ENCODE measurements at places on chromosomes 2 and 18.

DNA sequence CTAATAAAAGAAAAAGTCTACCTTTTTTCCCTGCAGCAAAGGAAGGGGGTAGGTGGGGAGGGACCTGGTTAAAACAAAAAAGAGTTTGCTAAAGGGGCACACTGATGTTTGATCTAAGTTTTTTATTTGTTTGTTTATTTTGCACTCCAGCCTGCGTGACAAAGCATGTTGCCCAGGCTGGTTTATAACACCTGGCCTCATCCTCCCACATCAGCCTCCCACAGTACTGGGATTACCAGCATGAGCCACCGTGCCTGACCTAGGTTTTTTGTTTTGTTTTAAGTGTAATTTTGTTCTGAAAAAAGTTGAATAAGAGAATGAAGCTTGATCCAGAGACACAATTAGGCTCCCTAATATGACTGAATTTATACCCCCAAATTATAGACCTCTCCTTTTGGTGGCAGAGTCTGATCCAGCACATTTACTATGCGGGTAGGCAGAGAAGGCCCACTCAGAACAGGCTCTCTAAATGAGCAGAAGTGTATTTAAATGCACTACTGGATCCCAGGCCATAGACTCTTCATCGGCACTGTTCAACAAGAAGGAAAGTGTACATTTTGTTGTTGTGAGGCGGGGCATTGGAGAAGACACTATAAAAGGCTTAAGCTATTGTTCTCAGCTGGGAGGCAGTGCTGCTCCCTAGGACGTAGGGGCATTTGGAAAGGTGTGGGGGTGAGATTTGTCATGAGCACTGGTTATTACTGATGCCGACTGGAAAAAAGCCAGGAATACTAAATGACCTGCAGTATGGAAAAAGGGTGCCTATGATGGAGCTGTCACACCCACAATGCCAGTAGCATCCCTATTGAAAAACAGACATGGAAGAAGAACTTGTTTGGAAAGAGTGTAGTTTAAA lies 32.4 kb downstream of the MRPS9 start:
- DNase-seq = no peak

- DNase-seq = no peak
These were observed 48.2 kb downstream of the RNF138 start for GRCh38 chr18:32139835-32140283.

- DNase-seq = no peak
These were observed 450.4 kb upstream of the TCF4 start for GRCh38 chr18:56038171-56039030.

DNA sequence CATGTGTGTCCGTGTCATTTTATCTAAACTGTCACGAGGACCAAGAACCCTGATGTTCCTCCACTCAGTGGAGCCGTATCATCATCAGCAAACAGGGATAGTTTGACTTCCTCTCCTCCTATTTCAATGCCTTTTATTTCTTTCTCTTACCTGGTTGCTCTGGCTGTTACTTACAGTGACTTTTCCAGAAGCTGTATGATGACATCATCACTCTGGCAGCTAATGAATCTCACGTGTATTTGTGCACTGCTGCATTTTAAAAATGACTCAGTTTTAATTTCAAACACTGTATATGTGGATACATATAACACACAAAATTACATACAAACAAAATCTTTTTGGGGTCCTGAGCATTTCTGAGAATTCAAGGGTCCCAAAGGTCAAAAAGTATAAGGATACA lies 481.4 kb downstream of the CDH2 start:
- DNase-seq = no peak

DNA sequence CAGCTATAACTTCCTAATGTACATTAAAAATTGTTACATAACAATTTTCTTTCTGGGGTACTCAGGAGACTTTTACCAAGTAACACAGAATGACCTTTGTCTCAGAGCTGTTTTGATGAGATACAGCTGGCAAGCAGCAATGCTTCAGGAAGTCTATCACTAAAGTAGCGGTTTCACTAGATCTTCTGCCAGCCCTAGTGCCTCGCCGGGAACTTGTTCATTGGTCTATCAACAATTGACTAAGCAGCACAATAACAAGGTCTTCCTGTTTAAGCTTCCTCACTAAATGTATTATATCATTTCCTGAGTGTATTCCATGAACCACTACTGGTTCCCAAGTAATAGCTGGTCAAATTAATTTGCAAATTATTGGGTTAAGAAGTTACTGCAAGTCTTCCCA lies 69.2 kb downstream of the TRIP12 start:
- DNase-seq = no peak

GRCh38 chr18:79401494-79402208 lies 5.9 kb downstream of the NFATC1 start:
- no peak for DNase-seq

DNA sequence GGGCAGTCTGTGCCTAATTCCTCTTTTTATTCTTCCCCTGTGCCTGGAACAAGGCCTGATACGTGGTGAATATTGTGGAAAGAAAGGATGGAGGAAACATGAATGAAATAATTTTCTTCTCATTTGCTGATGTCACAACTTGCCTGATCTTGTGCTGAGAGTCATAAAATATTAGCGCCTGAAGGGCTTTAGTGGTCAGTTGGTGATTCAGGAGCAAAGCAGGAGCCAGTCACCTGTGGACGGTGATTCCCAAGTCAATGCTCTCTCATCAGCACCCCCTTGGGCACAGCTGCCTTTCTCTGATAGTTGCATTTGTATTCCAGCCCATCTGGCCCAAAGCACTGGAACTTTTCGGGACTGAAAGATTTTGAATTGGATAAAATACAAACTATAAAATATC lies 502.6 kb upstream of the RAB12 start:
- DNase-seq = no peak

DNA sequence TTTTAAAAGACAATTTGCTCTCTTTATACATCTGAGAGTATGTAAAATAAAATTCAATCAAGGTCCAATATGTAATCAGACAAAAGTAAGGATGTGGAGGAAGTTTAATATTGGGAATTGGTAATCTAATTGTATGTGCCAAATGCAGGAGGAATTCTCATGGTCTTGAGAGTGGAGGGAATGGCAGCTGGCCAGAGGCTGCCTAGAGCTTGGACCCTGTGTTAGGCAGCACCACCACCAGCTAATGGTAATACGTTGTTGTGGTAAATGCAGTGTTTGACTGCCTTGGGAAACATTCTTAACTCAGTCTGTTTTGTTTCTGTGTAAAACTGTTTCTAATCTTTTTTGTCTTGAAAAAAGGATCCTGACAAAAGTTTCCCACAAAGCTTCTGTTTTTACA lies 30.0 kb downstream of the GALNT1 start:
- no peak for DNase-seq

- DNase-seq = no peak
These were observed 40.4 kb upstream of the ARHGEF4 start for GRCh38 chr2:130796290-130796689.

- no peak for DNase-seq
These were observed 63.2 kb upstream of the IGFBP5 start for GRCh38 chr2:216758256-216759155.

GRCh38 chr2:26615860-26616705 lies 25.1 kb downstream of the CIB4 start:
- DNase-seq = peak; percentile 7

DNA sequence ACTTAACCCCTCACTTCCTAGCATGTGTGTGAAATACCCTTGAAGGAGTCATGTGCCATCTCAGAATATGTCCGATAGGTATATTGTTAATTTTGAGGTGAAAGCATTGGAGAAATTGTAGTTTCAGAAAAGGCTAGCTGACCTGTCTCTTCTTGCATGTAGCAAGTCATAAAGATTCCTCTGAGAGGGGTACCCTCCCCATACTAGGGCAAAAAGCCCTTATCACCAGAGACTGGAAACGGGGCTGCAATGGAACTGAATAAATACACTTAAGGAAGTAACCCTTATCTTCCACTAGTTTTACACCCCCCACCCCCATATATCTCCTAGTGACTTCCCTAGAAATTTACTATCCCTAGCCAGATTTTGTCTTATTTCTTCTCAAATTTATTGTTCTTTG lies 1.8 kb upstream of the SF3B6 start:
- DNase-seq = no peak

- DNase-seq = no peak
These were observed 105.6 kb upstream of the STK17B start for GRCh38 chr2:196277002-196277401.

GRCh38 chr18:2926528-2926927 lies 79.7 kb downstream of the EMILIN2 start:
- no peak for DNase-seq

GRCh38 chr2:161964160-161964559 lies 109.9 kb downstream of the DPP4 start:
- no peak for DNase-seq

GRCh38 chr18:10419420-10420103 lies 34.9 kb upstream of the APCDD1 start:
- no peak for DNase-seq

- DNase-seq = no peak
These were observed 58.9 kb downstream of the TRPM8 start for GRCh38 chr2:233976087-233976486.

- DNase-seq = no peak
These were observed 16.6 kb downstream of the DPP4 start for GRCh38 chr2:162057426-162057825.

DNA sequence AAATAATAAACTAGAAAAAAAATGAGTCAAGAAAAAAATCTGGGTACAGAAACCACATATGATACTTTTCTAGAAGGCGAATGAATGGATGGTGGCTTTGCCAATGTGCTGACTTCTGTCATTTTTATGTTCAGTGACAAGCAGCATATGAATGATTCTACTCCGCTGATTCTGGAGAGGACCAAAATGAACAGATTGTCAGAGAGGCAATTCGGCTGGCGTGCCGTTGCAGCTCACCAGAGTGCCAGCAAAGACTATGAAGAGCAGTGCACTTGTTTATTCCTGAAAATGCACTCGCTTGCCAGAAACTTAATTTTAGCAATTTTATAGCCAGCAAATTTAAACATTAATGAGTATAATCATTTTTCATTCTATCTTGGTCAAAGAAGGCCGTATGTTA lies 105.9 kb upstream of the NYAP2 start:
- no peak for DNase-seq

DNA sequence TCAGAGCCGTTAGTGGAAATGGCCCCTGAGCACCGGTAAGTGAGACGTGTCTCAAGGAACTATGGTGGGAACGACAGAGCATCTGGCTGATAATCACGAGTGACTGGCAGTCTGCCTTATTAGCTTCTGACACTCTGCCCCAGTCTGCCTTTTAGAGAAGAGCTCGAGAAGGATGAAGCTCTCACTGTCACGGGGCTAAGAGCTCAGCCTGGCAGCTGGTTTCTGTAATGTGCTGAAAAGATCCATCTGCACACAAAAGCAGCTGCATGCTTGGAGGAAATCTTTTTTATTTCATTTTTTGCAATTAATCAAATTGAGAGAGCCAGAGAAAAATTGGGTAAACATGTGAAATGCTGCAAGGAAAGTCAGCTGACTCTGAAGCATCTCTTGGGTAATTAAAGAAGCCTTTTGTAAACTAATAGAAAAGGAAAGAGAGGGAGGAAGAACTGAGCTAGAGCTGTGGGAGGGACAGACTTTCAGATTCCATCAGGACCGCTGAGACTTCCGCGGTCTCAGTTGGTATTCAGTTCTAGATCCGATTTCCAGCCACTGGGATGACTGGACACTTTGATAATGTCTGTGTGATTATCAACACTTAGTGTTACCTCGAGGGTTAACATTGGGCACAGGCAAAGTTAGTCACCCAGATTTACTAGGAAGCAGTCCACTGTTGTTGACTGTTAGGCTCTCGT lies 24.4 kb downstream of the MBP start:
- no peak for DNase-seq

- DNase-seq = no peak
These were observed 14.5 kb downstream of the SMAD2 start for GRCh38 chr18:47915930-47916329.

DNA sequence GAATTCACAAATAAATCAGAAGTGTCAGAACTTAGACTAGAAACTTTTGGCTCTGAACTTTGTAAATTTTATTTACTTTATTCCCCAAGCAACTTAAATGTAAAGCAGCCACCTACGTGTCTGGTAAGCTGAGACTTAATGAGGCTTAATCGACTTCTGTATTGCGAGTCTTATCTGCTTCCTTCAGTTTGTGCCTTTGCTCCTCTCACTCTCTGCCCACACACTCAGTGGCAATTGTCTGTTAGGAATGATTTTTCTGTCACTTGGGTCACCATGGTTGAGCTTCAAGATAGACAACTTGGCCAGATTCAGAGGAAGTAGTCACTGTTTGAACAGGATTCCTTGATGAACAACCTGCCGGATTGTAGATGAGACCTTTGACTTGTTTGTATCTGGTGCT lies 691.4 kb upstream of the FSHR start:
- DNase-seq = no peak

DNA sequence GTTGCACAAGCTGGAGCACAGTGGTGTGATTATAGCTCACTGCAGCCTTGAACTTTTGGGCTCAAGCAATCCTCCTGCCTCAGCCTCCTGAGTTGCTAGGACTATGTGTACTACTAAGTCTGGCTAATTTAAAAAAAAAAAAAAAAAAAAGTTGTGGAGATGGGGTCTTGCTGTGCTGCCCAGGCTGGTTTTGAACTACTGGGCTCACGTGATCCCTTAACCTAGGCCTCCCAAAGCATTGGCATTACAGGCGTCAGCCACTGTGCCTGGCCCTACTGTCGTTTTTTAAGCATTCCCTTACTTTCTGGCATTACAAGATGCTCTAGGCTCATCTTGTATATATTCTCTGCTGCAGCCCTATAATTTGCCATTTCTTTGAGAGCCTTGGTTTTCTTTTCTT lies 88.3 kb downstream of the RAPH1 start:
- DNase-seq = no peak

DNA sequence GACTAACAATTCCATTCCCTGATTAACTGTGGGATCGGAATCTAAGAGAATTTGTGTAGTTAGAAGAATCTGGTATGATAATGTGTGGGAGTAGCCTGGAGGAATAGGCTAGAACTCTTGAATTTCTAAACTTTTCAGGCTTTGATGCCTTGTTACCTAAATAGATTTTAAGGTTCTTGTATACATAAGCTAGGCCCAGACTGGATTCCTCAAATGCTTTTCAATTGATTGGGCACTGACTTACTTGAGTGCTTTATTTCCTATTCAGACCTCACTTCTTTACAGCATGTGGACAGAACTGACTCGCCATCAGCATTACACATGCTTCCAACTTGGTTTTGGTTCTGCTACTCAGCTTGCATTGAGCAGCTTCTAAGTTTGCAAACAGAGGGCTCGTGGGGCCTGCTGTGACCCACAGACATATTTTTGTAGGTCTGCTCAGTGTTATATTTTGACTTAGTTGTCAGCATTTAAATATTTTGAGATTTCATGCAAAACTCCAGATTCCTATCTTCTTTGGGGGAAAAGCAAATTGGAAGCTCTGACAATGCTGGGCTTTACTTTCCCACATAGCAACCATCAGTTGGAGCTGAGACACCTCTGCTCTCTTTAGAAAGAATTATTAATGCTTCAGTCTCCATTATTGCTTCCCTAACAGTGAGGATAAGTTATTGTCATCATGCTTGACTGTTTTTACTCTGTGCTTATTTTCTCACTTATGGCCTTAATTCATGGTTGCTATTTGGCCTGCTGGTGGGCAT lies 5.7 kb downstream of the PARD3B start:
- no peak for DNase-seq

DNA sequence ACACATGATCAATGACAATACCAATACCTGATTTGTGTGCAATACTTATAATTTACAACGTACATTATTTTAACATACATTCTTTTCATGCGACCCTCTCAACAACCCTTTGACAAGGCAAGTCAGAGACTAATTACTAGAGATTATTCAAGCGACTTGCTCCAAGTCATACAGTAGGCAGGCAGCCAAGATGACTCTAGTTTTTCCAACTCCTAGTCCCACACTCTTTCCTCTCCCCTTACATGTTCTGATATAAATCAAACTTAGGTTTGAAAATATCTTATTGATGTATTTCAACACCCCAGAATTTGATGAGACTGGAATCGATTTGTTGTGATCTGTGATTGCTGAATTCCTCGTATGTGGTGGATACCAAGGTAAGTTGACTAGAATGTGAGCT lies 8.0 kb upstream of the CYP27C1 start:
- no peak for DNase-seq
